ENCODE measurements at places on chromosomes 4 and X.

DNA sequence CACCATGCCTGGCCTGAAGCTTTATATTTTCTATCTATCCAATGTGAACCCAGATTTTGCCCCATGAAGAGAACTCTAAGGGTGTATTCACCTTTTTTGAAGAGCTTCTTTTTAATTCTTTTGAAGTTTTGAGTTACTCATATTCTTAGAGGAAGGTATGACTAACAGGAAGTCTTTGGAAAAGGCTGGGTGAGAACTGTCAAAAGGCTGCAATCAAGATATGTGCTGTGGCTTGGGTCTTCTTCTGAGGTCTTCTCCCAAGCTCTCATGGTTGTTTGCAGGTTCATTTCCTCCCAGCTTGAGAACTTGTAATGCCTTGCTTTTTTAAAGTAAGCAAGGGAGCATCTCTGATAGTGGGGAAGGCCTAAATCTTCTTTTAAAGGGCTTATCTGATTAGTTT lies 3.1 kb upstream of the C4orf17 start:
- DNase-seq, result peak; percentile 10

DNA sequence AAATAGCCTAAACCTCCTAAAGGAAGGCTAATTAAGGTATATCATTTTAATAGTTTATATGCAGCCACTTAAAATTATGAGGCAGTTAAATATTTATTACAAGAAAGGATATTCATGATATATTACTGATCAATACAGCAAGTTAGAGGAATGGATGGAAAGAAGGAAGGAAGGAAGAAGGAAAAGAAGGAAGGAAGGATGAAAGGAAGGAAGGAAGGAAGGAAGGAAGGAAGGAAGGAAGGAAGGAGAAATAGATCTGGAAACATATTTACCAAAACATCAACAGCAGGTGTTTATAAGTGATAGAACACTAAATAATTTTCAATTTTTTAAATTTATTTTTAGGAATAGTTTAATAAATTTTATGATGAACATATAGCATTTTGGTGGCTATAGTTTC lies 17.5 kb downstream of the SLC7A11 start:
- DNase-seq, result no peak

DNA sequence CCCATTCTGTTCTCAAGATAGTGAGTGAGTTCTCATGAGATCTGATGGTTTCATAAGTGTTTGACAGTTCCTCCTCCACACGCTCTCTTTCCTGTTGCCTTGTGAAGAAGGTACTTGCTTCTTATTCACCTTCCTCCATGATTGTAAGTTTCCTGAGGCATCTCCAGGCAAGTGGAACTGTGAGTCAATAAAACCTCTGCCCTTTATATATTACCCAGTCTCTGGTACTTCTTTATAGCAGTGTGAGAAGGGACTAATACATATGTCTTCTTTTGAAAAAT lies 58.4 kb downstream of the CFAP299 start:
- DNase-seq, result no peak

- no peak for DNase-seq
These were observed 83.9 kb upstream of the PACRGL start for GRCh38 chr4:20616313-20616712.

DNA sequence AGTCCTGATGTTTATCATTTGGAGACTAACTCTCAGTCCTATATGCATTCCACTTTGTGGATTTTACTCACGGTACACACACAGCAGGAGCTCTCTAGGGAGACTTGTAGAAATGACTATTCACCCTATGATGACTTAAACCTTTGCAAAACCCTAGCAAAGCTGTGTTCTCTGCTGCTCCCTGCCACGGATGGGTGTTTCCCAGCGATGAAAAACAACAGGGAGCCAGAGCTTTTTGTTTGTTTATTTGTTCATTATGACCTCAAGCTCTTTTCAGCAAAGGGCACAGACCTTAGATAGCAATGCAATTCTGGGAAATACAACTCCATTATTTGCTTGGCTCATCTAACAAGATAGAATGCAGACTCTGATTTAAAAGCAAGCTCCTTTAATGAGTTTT lies 156.6 kb downstream of the GRIA3 start:
- peak; percentile 38 for DNase-seq

DNA sequence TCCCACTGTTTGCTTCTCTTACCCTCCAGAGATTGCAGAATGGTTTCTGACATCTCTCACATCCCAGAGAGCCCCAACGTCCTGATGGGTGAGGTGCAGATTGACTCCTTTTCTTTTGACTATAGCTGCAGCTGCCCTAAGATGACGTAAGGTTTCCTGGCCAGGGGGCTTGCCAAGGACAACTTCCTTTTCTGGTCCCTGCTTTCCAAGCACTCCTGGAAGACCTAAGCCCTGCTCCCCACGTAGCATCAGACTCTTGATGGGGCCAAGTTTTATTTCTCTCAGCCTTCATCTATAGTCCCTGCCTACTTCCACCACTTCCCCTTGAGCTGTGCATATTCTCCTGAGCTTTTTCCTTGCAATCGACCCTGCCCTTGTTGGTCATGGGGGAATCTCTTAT lies 497.7 kb downstream of the IDS start:
- peak; percentile 34 for DNase-seq

- peak; percentile 10 for DNase-seq
These were observed 832.1 kb upstream of the INTU start for GRCh38 chr4:126800575-126801141.

DNA sequence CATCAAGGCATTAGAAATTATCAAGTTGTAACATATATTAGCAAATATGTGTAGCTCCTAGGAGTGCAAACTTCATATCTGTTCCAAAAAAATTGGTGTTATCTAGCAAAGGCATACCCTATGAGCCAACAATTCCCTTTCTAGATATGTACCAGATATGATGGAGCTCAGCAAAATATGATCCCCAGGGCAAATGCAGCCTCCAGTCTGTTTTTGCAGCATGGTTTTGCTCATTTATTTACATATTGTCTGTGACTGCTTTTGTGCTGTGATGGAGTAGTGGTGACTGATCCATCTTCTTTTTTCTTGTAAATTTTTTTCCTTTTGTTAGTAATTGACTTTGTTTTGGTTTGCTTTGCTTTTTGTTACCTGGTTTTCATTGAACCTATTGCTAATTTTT lies 41.0 kb downstream of the CEP135 start:
- DNase-seq, result no peak

- no peak for DNase-seq
These were observed 36.9 kb downstream of the PARM1 start for GRCh38 chr4:74969507-74970474.

GRCh38 chr4:17366496-17366895 lies 145.4 kb downstream of the QDPR start:
- DNase-seq, result no peak

- DNase-seq, result peak; percentile 83
These were observed 155.8 kb downstream of the RPA4 start for GRCh38 chrX:97039363-97040029.

DNA sequence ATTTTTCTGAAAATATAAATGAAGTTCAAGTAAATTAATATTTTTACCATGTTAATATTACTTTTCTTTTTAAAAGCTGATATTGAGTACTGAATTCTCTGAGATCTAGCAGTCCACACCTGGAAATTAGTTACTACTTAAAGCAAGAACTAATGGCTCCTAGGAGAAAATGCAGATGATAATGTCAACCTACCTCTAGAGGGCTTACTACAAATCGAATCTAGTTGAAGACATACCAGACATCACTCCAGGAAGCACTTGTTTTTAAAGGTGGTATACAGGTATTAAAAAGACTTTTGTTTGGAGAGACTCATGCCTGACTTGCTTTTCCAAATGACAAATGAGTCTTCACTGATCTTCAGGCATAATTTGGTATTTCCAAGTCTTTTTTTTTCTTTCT lies 516.4 kb upstream of the BOD1L1 start:
- no peak for DNase-seq

DNA sequence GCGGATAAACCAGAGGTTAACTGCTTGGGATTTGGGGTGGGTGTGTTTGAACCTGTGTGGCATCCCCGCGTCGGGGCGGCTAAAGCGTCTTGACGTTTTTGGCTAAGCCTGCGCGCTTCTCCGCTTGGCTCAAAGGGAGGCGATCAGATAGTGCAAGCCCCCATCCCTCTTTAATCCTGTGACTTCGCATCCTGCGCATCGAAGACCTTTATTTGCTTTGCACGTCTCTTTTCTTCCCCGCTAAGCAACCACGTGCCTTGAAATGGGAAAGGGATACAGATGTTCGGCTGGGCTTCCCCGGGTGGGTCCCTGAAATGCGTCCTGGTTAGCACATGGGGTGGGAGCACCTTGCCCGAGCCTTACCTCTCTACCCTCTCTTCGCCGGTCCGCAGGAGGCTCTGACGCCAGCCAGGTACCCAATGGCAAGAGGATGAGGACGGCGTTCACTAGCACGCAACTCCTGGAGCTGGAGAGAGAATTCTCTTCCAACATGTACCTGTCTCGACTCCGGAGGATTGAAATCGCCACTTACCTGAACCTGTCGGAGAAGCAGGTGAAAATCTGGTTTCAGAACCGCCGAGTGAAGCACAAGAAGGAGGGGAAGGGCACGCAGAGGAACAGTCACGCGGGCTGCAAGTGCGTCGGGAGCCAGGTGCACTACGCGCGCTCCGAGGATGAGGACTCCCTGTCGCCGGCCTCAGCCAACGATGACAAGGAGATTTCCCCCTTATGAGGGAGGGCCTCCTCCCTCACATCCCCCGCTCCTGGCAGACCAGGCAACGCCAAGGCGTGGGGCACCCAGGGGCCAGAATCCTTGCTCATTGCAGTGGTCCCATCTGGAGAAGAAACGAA lies 1.5 kb downstream of the GSX2 start:
- DNase-seq, result no peak

- DNase-seq, result peak; percentile 71
These were observed 88.5 kb downstream of the PHKA2 start for GRCh38 chrX:18895189-18895951.

DNA sequence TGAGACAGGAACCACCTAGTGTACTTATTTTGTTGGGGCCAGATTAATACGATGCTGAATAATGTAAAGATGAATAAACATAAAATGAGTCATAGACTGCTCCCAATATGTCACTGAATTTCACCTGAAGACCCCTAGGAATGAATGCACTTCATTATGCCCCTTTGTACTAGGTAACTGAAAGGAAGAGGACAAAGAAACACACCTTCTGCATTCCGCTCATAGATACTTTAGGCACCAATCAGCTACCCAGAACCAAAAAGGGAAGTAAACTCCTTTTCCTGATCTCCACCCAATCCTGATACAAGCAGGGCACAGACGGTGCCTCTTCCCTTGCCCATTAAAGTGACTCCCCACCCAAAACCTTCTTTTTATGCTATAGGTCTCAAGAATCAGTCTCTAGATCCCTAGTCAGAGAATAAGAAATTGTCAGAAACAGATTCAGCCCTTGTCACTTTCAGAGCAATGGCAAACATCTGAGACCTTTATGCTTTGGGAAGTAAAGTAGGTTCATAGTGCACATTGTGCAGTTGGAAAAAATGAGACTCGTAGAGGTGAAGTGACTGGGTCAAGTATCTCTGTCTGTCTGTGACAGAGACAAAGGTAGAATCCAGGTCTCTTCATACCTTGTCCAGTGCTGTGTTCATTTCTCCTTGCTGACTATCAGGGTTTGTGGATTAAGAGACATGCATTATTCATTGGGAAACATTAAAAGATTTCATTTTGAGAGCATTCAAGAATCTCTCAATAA lies 2.3 kb downstream of the GPR174 start:
- DNase-seq, result no peak

- no peak for DNase-seq
These were observed 115.7 kb upstream of the MAP3K15 start for GRCh38 chrX:19630776-19631707.

DNA sequence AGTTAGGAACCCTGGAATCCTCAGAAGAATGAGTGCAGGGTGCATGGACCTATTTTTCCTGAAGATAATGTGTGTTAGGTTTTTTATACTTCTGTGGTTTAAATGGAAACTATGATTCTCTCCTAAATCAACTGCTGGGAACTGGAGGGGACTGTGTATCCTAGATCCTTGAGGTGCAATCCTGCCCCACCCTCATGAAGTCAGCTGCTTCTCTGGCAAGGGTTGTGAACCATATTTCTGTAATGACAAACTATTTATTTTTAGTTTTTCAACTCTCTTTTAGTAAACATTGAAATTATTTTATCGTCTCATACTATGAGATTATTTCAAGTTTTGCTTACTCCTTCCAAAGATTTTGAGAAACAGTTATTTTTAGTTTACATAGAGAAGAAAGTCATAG lies 25.8 kb upstream of the VEGFC start:
- peak; percentile 59 for DNase-seq

DNA sequence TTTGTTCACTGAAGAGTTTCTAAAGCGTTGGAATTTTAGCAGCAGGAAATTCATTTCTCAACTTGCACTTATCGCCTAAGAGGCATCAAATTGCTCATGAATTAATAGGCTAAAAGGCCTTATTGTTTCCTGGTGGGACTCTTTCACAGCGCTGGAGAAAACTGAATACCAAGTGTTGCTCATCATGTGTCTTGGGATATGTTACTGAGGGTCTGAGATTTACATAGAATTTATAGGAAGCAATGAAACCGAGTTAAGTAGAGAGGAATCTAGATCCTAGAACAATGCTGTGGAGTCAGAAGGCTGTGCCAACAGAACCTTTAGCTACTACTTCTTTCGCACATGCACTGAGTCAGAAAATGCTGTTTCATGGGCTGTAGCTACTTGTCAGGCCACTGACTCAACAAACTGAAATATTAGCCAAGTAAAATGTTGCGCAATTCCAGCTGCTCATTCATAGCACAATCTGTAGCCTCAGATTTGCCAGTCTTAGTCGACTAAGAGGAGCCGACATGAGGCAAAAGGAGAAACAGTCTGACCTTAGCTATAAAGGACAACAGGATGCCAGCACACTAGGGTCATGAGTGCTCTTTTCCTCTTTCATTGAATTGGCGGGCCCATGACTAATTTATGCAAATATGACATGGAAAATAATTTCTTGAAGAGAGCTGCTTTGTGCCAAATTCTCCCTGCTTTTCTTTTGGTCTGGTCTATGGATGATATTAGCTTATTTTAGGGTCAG lies 35.9 kb upstream of the CXCL8 start:
- peak; percentile 99 for DNase-seq

GRCh38 chrX:40062525-40063155 lies 35.1 kb downstream of the BCOR start:
- no peak for DNase-seq

DNA sequence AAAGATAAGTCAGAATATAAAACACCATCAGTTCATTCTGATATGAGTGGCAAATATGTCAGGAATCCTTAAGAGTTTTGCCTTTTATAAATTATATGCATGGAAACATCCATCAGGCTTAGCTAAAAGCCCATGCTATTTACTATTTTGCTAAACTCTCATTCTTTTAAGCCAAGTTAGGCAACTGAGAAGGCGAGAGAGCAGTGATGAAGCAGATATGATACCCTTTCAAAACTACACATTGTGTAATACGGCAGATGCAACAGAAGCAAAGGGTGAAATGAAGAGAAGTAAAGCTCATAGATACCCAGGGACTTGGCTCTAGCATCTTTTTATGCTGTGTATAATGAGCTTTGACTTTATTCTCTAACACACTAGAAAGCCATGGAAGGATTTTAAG lies 95.8 kb downstream of the SLIT2 start:
- no peak for DNase-seq

GRCh38 chr4:177632481-177632880 lies 190.2 kb upstream of the AGA start:
- no peak for DNase-seq

GRCh38 chrX:47502316-47503125 lies 19.5 kb upstream of the ZNF41 start:
- peak; percentile 81 for DNase-seq

- DNase-seq, result peak; percentile 3
These were observed 712 bp downstream of the PNPLA4 start for GRCh38 chrX:7926501-7926900.

GRCh38 chr4:97587912-97588311 lies 555.4 kb downstream of the STPG2 start:
- DNase-seq, result peak; percentile 51

GRCh38 chr4:184952522-184952921 lies 65.8 kb upstream of the HELT start:
- DNase-seq, result no peak

GRCh38 chr4:67910585-67910905 lies 26.7 kb upstream of the TMPRSS11D start:
- DNase-seq, result no peak

Data from cardiac fibroblast (primary cell).